ENCODE measurements at places on chromosomes 1 and 21. TPM values are rescaled to one million over a fixed set of nuclear protein-coding genes. Genes with fewer than 3 reads are reported as not detected.

CELA2A gene
- total RNA-seq, result 4,384 TPM

EVA1B gene
- total RNA-seq, result 32.3 TPM

OLFM3 gene
- total RNA-seq, result not detected

XCL1 gene
- total RNA-seq, result not detected

IL20 gene
- total RNA-seq, result not detected

PRAMEF4 gene
- total RNA-seq, result not detected

FCRLA gene
- total RNA-seq, result not detected

LRRIQ3 gene
- total RNA-seq, result not detected

- H3K4me3 ChIP-seq, result no peak overlapping the region
- peaks cover 26% of the 10 kb centered on the region for H3K36me3 ChIP-seq
Observed at GRCh38 chr1:235441159-235441685, 63.0 kb downstream of the B3GALNT2 start.

GRCh38 chr1:9181990-9182783, 52.4 kb upstream of the H6PD start:
- peaks cover 34% of the 10 kb centered on the region for H3K4me1 ChIP-seq
- H3K27me3 ChIP-seq, result no peaks in the 10 kb centered on the region
- H3K4me3 ChIP-seq, result peak overlapping the region; percentile 51
- DNase-seq, result peak; percentile 63
- peak overlapping the region; percentile 28 for H3K27ac ChIP-seq

GRCh38 chr1:111097356-111098099, 42.4 kb downstream of the DRAM2 start:
- no peaks in the 10 kb centered on the region for H3K36me3 ChIP-seq
- DNase-seq, result no peak
- H3K27ac ChIP-seq, result no peak overlapping the region
- no peaks in the 10 kb centered on the region for H3K27me3 ChIP-seq

GRCh38 chr1:32769524-32770220, 47.5 kb downstream of the YARS1 start:
- H3K27ac ChIP-seq, result no peak overlapping the region
- H3K4me1 ChIP-seq, result peaks cover 67% of the 10 kb centered on the region
- peaks cover 4% of the 10 kb centered on the region for H3K36me3 ChIP-seq
- no peak for DNase-seq
- H3K27me3 ChIP-seq, result no peaks in the 10 kb centered on the region

- DNase-seq, result no peak
- H3K4me3 ChIP-seq, result no peak overlapping the region
- H3K4me1 ChIP-seq, result no peaks in the 10 kb centered on the region
- H3K27ac ChIP-seq, result no peak overlapping the region
- H3K36me3 ChIP-seq, result no peaks in the 10 kb centered on the region
Observed at GRCh38 chr1:90357995-90358394, 359.1 kb downstream of the BARHL2 start.

DNA sequence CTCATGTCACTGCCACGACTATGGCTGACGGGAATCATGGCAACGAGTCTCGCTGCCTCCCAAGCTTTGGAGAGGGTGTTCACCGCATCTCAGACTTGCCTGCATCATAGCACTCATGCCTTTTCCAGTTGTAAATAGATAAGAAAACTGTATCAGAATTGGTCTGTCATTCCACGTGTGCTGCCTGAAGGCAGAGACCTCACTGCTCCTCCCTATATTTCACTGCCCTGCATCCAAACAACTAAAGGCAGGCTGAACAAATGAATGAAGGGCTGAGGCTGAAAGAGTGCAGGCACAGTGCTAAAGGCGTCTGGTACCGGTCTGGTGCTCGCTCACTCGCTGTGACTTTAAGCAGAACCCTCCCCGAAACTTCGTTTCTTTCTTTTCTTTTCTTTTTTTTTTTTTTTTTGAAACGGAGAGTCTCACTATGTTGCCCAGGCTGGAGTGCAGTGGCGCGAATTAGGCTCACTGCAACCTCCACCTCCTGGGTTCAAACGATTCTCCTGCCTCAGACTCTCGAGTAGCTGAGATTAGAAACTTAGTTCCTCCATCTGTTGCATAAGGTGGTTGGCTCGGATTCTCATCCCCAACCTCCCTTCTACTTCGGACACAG, 542 bp downstream of the EIF2B3 start:
- H3K27me3 ChIP-seq, result no peaks in the 10 kb centered on the region
- no peak for DNase-seq
- no peak overlapping the region for H3K27ac ChIP-seq
- H3K4me3 ChIP-seq, result peak overlapping the region; percentile 46
- peaks cover under 1% of the 10 kb centered on the region for H3K36me3 ChIP-seq
- H3K4me1 ChIP-seq, result peaks cover 13% of the 10 kb centered on the region

GRCh38 chr1:154809436-154810413, 60.4 kb downstream of the KCNN3 start:
- no peaks in the 10 kb centered on the region for H3K4me1 ChIP-seq
- H3K4me3 ChIP-seq, result no peak overlapping the region
- H3K27ac ChIP-seq, result no peak overlapping the region
- H3K36me3 ChIP-seq, result no peaks in the 10 kb centered on the region
- H3K27me3 ChIP-seq, result no peaks in the 10 kb centered on the region
- no peak for DNase-seq

DNA sequence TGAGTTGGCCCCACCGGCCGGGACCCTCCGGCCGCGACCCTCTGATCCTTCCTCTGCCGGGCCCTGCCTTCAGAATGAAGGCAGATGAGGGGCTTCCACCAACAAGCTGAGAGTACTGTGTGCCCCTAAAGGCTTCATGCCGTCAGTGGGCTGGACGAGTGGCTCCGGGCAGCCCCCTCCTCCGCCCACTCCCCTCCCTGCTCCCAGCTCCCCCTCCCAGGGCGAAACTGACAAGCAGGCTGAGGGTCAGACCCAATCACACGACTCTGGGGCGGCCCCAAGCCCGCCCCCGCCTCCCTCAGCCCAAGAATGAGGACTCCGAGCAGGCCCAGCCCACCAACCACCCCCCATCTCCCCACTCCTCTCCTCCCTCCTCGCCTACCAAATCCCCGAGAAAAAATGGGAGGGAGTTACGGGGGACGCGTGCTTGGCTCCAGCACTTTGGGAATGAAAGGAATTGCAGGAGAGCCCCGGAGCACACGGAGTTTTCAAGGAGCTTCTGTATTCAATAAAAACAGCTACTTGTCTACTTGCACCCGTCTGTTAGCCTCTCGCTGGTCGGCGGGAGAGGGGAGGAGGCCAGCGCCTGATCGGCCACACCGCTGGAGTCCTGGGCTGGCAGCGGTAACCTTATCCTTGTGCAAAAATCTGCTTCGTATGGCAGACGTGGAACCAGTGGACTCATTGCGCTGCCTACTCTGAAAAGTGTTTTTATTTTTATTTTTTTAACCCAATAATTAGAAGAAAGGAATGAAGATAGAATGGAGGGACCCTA, at the start of gene COL11A1:
Gene COL11A1 (minus strand): TSS at position 147 of the 775 bp plus-strand sequence. CDS start 344 bp downstream, outside the sequence.
- DNase-seq, result no peak
- H3K4me1 ChIP-seq, result peaks cover 23% of the 10 kb centered on the region
- H3K36me3 ChIP-seq, result no peaks in the 10 kb centered on the region

GRCh38 chr1:20266642-20267041, 24.0 kb upstream of the VWA5B1 start:
- no peak for DNase-seq
- no peaks in the 10 kb centered on the region for H3K27me3 ChIP-seq
- H3K27ac ChIP-seq, result no peak overlapping the region
- no peak overlapping the region for H3K4me3 ChIP-seq
- no peaks in the 10 kb centered on the region for H3K4me1 ChIP-seq
- no peaks in the 10 kb centered on the region for H3K36me3 ChIP-seq

DNA sequence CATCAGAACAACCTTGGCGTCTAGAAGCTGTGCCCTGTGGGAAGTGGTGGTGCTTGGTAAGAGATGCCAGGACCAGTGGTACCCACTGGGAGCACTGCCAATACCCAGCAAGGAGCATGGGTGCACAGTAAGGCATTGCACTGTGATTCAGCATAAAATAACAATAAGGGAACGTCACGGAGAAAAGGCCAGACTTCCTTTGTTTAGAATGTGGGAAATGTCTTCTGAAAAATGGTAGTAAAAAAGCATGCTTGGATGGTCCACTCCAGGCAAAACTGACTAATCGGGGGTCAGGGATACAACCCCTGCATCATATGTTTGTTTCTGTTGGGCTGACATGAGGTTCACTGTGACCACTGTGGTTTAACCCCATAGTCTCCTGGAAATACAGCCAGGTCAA, 14.7 kb downstream of the METTL18 start:
- no peaks in the 10 kb centered on the region for H3K27me3 ChIP-seq
- no peak overlapping the region for H3K4me3 ChIP-seq
- H3K27ac ChIP-seq, result no peak overlapping the region
- H3K36me3 ChIP-seq, result no peaks in the 10 kb centered on the region
- H3K4me1 ChIP-seq, result no peaks in the 10 kb centered on the region

DNA sequence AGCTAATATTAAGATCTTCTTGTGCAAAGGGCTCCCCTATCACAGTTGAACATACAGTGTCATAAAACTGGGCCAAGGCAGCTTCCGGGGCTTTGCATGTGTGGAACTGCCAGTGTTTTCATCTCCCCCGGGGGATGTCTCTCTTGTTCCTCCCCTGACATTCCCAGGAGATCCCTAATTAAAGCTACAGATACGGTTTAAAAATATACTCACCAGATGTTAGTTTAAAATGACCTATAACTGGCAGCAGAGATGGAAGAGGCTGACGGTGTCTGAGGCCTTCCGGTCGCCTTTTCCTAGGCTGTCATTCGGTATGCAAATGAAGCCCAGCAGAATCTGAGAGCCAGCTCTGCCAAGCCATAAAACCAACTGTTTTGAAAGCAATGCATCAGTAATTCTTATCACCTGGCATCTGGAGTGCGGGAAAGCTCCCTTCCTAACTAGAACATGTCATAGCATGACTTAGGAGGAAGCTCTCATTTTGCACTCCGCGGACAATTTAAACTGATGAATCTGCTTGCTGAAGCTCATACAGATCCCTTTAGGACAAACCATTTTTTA, 436.5 kb upstream of the VAMP3 start:
- H3K27me3 ChIP-seq, result peaks cover 6% of the 10 kb centered on the region
- no peaks in the 10 kb centered on the region for H3K4me1 ChIP-seq
- DNase-seq, result no peak
- H3K27ac ChIP-seq, result no peak overlapping the region

GRCh38 chr1:231418741-231419107, 3.4 kb downstream of the EGLN1 start:
- H3K27me3 ChIP-seq, result no peaks in the 10 kb centered on the region
- no peak overlapping the region for H3K4me3 ChIP-seq
- no peak overlapping the region for H3K27ac ChIP-seq
- H3K4me1 ChIP-seq, result peaks cover 63% of the 10 kb centered on the region

DNA sequence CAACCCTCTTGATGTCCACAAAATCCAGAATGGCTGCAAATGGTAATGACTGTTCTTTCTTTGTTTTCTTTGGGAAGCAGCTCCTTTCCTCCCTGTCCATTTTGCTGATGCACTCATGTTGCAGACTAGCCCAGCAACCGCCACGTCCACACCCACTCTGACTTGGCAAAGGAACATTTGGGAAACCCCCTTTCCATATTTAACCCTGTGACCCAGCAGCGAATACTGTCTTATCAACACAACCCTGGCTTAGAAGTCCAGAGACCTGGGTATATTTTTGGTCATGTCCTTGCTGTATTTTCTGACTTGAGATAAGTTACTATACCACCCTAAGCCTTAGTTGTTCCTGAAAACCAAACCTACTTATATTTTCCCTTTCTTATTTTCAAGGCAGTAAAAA, 18.1 kb upstream of the SHE start:
- H3K4me1 ChIP-seq, result no peaks in the 10 kb centered on the region
- no peak overlapping the region for H3K27ac ChIP-seq
- H3K36me3 ChIP-seq, result no peaks in the 10 kb centered on the region
- H3K27me3 ChIP-seq, result no peaks in the 10 kb centered on the region
- DNase-seq, result no peak
